Glutamatergic neuron (in vitro differentiated cells): ENCODE measurements at places on chromosomes 3 and 15. TPM values are rescaled to one million over a fixed set of nuclear protein-coding genes. Genes with fewer than 3 reads are reported as not detected.

The ALPK3 gene
- 6.8 TPM for total RNA-seq

The RYR3 gene
- 7.4 TPM for total RNA-seq

The PRSS50 gene
- total RNA-seq, result not detected

The DAPK2 gene
- total RNA-seq, result 2.6 TPM

The HTR3E gene
- total RNA-seq, result not detected

The CPLX3 gene
- 0.32 TPM for total RNA-seq

The IQCH gene
- 4.5 TPM for total RNA-seq

The RASL12 gene
- 0.44 TPM for total RNA-seq

The CHRFAM7A gene
- total RNA-seq, result 3.9 TPM

The CACNA1D gene
- 5.0 TPM for total RNA-seq

The GP9 gene
- not detected for total RNA-seq

The CLDN18 gene
- not detected for total RNA-seq
